ENCODE measurements at places on chromosomes 4 and X.

DNA sequence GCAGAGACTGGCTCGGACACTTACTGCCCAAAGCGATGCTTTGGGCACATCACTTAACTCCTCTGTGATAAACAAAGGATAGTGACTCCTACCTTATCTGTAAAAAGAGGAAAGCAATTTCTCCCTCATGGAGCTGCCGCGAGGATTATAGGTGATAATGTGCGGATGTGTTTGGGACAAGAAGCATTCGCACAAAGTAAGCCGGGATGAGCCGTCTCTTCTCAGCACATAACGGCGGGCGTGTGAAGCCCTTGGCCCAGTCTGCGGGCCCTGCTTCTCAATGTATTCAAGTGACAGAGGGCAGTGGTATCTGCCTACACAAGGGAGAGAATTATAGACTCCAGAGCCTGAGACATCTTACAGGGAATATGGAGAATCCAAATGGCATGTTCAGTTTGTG is 550.3 kb upstream of the CPEB2 start:
- no peak for DNase-seq

GRCh38 chrX:38500866-38501265 is 60.5 kb upstream of the TSPAN7 start:
- no peak for DNase-seq

GRCh38 chrX:155744534-155744933 is 131.8 kb upstream of the TMLHE start:
- no peak for DNase-seq

DNA sequence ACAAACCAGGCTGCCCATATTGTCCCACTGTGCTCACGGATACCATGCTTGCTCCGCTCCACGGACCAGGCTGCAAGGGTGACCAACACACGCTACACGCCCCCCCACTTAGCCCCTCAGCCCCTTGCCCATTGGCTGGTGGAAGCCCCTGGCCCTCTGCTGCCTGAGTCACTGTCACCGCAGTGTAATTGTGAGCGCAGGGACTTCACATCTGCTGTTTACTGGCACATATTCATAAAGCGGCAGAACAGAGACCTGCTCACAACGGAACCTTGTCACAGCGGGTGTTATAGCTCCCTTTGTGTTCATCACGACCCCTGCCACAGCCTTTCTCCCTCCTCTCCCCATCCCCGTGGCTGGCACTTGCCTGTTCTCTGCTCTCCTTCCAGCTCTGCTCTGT is 83.7 kb downstream of the PSAPL1 start:
- DNase-seq = no peak

GRCh38 chrX:77961063-77961462 is 8.4 kb downstream of the PGAM4 start:
- DNase-seq = no peak

DNA sequence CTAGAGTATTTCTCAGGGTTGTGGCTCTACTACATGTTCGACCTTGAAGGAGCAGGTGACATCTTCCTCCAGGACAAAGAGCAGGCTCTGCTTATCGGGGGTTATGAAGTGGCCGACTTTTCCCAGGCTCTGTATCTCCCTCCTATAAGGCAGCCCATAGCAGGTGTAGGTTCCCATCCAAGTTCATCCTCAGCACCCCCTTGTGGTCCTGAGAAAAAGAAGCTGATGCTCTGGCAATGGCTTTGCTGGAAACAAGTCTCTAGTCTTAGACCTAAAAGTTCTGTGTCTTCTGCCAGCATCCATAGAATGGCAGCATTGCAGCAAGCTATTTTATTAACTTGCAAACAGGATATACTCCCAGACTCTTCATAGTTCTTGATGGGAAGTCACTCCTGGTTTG is 836.6 kb upstream of the PRKX start:
- DNase-seq = no peak

DNA sequence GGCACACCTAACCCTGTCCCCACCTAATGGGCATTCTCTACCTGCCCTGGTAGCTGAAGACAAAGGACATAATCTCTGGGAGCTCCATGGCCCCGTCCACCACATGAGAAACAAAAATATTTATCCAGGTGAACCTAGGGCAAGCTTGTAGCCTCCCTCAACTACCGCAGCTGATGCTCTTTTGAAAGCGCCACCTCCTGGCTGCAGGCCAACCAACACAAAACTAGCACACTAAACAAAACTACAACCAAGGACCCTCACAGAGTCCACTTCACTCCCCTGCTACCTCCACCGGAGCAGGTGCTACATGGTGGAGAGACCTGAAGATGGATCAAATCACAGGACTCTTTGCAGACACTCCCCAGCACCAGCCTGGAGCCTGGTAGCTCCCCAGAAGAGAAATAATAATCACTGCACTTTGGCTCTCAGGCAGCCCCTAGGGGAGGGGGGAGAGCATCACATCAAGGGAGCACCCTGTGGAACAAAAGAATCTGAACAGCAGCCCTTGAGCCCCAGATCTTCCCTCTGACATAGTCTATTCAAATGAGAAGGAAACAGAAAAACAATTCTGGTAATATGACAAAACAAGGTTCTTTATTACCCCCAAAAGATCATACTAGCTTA is 111.3 kb upstream of the ATP8A1 start:
- DNase-seq = peak; percentile 8

DNA sequence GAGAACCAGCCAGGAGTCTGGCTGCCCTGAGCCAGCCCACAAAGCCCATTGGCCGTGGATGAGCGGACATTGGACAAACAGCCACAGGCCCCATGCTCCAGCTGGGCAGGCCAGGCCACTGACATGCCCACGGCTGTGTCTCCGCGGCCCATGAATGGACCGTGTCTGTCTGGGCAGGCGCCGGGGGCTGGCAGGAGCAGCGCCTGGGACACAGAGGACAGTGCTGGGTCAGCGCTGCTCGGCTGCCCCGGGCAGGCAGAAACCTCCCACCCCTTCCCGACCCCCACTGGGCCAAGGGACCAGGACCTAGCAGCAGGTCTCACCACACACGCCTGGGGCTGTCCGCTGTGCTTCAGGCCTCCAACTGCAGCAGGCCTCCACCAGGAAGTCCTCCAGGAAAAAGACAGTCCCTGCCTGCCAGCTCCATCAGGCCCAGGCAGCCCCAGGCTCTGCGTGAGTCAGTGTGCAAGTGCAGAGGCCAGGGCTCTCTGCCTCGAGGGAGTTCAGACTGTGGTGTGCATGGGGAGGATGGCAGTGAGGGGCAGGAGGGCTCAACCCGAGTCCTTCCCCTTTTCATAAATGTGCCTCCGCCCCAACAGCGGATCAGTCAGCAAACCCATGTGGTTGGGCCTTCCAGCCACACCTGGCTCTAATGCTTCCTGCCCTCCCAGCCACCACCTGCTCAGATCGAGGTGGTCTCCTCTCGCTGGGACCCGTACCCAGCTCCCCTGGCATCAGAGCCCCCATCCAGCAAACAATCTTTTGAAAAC is 17.2 kb upstream of the FGFR3 start:
- DNase-seq = no peak

- peak; percentile 47 for DNase-seq
Measured at GRCh38 chr4:80073473-80074008, 512 bp upstream of the ANTXR2 start.

DNA sequence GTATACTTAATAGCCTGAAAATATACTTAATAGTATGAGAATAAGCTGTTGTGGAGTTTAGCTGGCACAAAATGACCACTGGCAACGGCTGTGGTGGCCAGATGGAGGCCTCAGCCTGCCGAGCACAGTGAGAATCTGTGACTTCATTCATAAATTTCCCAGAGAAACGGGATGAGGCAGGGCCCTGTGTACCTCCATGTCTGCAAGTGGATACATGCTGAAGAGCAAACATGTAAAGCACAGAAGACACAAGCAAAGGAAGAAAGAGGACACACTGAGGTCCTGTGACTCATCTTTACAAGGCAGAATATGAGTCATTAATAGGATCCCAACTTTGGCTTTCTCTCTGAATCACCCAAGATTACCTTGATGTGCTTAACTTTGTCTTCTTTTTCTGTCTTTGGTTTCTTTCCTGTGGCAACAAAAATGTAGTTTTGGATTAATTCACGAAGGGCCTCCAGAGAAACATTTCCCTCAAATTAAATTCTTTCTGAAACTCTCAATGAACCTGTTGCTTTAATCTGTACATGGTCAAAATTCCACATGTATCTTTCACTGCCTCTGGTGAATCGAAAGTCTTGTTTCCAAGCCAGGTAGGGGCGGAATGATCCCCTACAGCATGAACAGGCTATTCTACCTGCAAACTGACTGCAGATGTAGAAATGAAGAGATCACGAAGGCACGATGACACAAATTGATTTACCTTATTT is 56.4 kb downstream of the IRF2 start:
- DNase-seq = peak; percentile 24

- DNase-seq = no peak
Measured at GRCh38 chr4:188282471-188283232, 143.4 kb downstream of the TRIML1 start.

DNA sequence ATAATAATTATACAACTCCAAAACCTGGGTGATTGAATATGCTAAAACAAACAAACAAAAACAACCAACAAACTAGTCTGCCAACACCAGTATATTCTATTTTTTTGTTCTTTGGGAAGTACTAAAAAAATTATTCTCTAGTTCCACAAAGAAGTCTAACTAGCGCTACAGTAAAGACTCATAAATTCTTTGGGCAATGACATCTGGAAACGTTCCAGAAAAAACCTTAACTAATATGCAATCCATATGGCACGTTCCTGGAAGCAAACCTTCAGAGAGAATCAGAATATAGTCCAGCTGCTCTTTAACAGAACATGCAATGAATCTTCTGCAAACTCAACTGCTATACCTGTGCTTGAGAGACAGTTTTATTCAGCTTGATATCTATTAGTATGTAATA is 500.1 kb downstream of the TRAM1L1 start:
- DNase-seq = no peak

DNA sequence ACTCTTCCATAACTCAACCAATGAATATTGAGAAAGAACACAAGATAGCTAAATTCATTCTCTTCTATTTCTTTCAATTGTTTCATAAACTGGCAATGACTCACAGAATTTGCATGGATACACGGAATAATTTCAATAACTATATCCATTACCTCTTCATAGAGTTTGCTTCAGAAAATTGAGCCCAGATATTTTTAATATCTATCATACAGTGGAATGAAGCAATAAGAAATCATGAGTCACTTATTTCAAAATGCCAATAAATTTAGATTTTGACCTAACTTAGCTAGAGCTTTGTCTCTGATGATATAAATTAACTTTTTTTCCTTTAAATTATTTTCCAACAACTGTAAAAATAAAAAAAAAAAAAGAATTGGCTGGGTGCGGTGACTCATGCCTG is 22.2 kb upstream of the MANBA start:
- no peak for DNase-seq

DNA sequence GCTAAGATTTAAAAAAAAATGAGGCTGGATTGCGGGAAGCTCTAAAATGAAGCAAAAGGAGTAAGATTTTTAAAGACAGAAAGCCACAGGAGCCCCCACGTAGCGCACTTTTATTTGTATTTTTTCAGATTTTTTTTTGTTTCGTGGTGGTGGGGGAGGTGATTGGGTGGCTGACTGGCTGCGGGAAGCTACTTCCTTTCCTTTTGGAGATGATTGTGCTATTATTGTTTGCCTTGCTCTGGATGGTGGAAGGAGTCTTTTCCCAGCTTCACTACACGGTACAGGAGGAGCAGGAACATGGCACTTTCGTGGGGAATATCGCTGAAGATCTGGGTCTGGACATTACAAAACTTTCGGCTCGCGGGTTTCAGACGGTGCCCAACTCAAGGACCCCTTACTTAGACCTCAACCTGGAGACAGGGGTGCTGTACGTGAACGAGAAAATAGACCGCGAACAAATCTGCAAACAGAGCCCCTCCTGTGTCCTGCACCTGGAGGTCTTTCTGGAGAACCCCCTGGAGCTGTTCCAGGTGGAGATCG is 908 bp downstream of the PCDH10 start:
- no peak for DNase-seq

DNA sequence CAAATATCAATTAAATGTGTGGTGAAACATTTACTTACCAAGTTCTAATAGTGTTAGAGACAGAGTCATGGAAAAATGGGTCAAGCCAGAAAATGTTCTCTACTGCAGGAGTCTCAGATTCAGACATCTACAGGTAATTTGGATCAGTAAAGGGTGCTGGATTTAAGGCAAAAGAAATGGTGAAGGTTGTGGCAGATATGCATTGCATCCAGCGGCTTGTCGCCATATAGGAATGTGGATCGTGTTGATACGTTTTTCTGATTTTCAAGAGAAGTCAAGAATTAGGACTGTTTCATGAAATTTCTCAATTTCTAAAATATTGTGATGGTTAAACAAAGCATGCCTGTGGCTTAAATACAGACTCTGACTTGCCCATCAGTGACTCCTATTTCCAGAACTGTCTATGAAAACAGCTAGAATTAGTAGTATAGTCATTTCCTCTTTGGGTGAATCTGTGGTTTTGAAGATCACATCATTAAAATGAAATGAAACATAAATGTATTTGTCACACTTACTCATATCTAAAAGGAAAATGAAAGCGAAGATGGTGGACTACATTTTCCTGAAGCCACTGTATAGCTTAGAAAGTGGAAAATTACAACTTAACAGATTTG is 110.1 kb upstream of the VEGFC start:
- no peak for DNase-seq

GRCh38 chr4:87901422-87901992 is 68.7 kb downstream of the MEPE start:
- DNase-seq = no peak

DNA sequence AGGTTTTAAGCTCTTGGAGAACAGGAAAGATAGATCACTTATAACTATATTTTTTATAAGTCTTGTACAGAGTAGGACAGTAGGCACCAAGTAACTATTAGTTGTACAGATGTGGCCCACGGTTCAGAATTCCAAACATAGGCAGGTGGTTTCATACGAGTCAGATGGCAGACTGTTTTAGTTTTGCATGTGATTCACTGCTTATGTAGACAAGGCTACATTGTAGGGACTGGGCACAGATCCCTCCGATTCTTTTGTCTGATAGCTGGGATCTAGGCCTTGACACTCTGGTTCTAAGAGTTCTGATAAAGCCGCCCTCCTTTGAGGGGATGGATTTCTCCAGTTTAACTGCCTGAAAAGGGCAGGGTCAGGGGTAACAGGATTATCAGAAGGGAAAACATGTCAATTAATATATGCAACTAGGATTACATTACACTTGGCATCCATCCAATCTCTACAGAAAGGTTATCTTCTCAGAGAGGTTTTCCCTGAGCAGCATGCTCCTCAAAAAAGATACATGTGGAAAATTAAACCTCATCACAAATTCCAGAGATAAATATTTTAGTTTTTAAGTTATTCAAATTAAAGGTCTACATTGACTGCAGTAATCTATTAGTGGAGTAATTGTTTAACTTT is 87.8 kb downstream of the SPRY1 start:
- no peak for DNase-seq

- DNase-seq = peak; percentile 8
Measured at GRCh38 chrX:51860679-51861078, 32.7 kb upstream of the MAGED1 start.

DNA sequence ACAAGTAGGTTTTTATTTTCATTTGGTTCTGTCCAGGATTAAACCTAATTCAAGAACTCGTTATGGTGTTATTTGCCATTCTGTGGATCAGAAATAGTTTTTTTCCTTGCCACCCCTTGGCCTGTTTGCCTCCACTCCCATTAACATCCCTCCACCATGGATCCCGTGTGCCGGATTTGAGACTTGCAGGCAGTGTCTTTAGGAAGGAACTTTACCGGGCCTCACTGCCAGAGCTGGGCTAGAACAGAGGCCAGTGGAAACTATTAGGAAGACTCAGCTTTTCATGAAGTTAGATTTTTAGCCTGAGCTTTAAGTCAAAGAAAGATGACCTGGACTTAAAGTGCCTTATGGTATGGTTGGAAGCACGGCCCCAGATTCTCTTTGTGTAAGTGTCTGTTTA is 2.4 kb downstream of the KLHL2 start:
- DNase-seq = no peak

- DNase-seq = no peak
Measured at GRCh38 chrX:19981947-19982346, 8.9 kb downstream of the BCLAF3 start.

- DNase-seq = no peak
Measured at GRCh38 chr4:107578321-107578720, 141.7 kb downstream of the PAPSS1 start.
